ENCODE measurements at places on chromosomes 7 and 10. TPM values are rescaled to one million over a fixed set of nuclear protein-coding genes. Genes with fewer than 3 reads are reported as not detected.

DNA sequence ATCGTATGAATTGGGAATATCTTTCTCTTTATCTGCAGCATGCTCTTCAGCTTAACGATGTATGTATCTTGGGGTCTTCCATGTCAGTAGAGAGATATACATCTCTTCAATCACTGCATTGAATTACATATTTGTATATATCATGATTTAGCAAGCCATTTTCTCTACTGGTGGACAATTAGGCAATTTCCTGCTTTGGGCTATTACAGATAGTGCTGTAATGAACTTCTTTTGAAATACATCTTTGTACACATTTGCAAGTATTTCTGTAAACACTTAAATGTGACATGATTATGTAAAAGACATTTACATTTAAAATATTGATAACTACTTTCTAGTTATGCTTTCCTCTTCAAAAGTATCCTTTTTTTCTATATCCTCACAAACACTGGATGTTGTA, 199.0 kb downstream of the PPP1R9A start:
- H3K36me3 ChIP-seq: no peaks in the 10 kb centered on the region
- no peak for DNase-seq
- no peaks in the 10 kb centered on the region for H3K27me3 ChIP-seq

GRCh38 chr7:40757109-40757508, 622.3 kb downstream of the SUGCT start:
- no peak for DNase-seq
- no peak overlapping the region for H3K27ac ChIP-seq
- no peak overlapping the region for H3K4me3 ChIP-seq
- H3K27me3 ChIP-seq: no peaks in the 10 kb centered on the region

GRCh38 chr10:72502581-72502980, 123.3 kb downstream of the MICU1 start:
- no peak overlapping the region for H3K4me3 ChIP-seq
- no peaks in the 10 kb centered on the region for H3K27me3 ChIP-seq
- no peaks in the 10 kb centered on the region for H3K4me1 ChIP-seq

GRCh38 chr7:65444899-65445823, 71.5 kb downstream of the ZNF92 start:
- H3K4me1 ChIP-seq: peaks cover 6% of the 10 kb centered on the region
- DNase-seq: no peak
- no peaks in the 10 kb centered on the region for H3K27me3 ChIP-seq
- H3K4me3 ChIP-seq: no peak overlapping the region

GRCh38 chr10:6581778-6582228, 1.7 kb upstream of the PRKCQ start:
- DNase-seq: peak; percentile 73
- H3K27me3 ChIP-seq: no peaks in the 10 kb centered on the region
- H3K4me1 ChIP-seq: peaks cover 62% of the 10 kb centered on the region
- H3K36me3 ChIP-seq: peaks cover 13% of the 10 kb centered on the region

DNA sequence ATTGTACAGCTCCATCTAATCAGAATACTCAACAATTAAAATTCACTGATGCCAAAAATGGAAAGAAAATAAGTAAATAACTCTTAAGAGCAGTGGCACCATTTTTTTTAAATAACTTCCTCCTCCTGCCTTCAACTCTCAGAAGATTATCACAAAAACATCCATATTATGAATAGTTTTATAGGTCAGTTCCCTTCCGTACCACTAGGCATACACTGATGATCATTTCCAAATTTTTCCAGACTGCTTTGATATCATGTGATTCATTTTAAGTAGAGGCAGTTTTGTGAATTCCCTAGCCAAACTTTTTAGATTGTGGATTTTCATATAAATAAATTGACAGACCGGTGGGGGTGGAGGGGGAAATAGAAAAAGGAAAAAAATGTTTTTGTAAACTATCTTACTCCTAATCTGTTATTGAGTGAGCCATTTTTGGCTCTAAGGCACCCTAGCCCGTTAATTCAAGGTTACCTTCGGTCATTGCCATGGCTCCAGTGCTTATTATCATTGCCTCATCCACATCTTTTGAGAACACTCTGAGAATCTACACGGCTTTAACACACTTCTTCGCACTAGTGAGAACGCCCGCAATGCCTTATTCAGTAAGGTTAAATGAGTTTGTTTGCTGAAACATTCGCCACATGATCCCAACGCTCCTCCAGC, 1.0 kb downstream of the FAM107B start:
- no peaks in the 10 kb centered on the region for H3K4me1 ChIP-seq
- no peak for DNase-seq
- H3K27ac ChIP-seq: no peak overlapping the region

GRCh38 chr7:1899196-1899595, 229.1 kb downstream of the ELFN1 start:
- DNase-seq: no peak

DNA sequence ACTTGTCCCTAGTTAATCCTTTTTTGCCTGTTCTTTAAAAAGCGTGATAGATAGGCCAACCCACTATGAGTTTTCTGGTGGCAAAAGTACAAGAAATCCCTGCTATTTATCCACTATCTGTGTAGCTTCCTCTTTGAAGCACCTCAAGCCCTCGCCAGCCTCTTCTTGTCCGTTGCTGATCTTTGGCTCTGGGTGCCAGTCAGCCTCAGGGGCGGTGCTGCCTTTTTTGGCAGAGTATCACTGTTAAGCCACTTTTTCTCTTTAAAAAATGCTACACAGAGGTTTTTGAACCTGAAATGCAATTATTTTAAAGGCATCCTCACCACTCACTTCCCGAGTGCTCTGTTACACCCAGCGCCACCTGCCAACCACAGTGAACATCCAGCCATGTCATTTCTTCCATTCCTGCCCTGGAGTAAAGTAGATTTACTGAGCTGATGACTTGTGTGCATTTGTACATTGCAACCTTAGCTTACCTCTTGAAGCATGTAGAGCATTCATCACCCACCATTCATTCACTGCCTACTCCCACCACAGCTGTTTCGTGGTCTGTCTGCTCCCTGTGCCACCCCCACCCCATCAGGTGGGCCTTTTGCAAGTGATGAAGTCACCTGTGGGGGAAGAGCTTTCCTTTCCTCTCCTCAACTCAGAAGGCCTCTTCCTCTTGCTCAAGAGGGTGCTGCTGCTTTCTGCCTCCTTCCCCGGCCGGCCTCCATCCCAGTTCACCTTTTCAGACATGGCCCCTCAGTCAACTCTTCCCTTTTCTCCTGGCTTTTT, 414.2 kb upstream of the GALNT17 start:
- no peaks in the 10 kb centered on the region for H3K4me1 ChIP-seq
- no peak overlapping the region for H3K27ac ChIP-seq
- no peaks in the 10 kb centered on the region for H3K36me3 ChIP-seq

- H3K36me3 ChIP-seq: no peaks in the 10 kb centered on the region
- no peaks in the 10 kb centered on the region for H3K4me1 ChIP-seq
- H3K4me3 ChIP-seq: no peak overlapping the region
- DNase-seq: no peak
Measured at GRCh38 chr7:135910393-135911036, 66.6 kb downstream of the MTPN start.

DNA sequence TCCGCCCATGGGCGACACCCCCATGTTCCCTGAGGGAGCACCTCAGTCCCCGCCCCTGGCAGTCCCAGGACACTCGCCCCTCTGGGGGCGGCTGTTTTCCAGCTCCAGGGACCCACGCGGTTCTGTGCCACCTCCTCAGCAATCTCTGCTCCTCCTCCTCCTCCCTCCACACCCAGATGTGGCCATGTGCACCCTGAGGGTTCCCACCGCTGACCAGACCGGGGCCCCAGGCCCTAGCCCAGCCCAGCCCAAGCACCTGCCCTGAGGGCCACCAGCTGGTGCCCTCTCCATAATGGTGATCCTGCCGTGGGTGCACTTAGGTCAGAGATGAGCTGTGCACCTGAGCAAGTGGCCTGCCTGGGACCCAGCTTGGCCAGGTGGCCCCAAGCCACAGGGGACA, 25.1 kb downstream of the AP5Z1 start:
- no peak for DNase-seq
- H3K36me3 ChIP-seq: no peaks in the 10 kb centered on the region
- no peak overlapping the region for H3K4me3 ChIP-seq

DNA sequence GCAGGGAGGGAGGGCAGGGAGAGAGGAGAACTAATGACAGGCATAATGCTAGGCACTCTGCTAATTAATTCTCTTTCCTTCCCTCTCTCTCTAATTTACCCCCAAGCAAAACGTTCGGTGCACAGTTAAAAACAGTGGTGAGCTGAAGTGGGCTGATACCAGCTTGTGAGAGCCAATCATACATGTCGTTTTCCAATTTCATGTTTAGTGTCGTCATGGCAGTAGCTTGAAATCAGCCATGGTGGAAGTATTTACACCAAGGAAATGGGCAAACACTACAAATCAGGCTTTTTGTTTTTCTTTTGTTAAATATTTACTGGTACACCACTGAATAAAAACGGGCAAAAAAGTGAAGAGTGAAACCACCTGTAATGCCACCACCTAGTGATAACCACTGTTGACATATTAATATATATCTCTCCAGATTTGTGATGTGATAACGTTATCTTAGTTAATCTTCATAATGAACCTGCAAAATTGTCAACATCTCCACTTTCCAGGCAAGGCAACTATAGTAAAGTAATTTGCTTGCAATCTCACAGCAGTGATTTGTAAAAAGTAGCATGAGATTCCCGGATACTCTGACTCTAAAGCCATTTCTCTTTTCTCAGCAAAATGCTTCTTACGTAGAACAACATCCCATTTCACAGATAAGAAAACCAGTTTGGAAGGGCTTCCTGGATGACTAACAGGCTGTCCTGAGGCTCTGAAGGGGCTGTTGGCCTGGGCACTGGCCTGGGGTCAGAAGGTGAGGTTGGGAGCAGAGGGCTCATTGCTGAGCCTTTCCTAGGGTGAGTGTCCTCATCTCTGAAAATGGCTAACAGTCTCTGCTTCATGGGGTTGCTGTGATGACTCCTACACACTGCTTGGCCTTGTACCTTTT, 83.7 kb downstream of the ATXN7L1 start:
- H3K4me3 ChIP-seq: peak overlapping the region; percentile 43
- peak; percentile 43 for DNase-seq
- H3K27me3 ChIP-seq: no peaks in the 10 kb centered on the region
- H3K27ac ChIP-seq: peak overlapping the region; percentile 77
- peaks cover 12% of the 10 kb centered on the region for H3K36me3 ChIP-seq
- H3K4me1 ChIP-seq: peaks cover 37% of the 10 kb centered on the region

CPN1 gene
- polyA plus RNA-seq: not detected

MYOZ1 gene
- not detected for polyA plus RNA-seq

SKAP2 gene
- polyA plus RNA-seq: 47.2 TPM

SYT15B gene
- not detected for polyA plus RNA-seq

BHLHA15 gene
- polyA plus RNA-seq: not detected
